Panc1 (cell line): ENCODE measurements at places on chromosomes 13 and 19. TPM values are rescaled to one million over a fixed set of nuclear protein-coding genes. Genes with fewer than 3 reads are reported as not detected.

DNA sequence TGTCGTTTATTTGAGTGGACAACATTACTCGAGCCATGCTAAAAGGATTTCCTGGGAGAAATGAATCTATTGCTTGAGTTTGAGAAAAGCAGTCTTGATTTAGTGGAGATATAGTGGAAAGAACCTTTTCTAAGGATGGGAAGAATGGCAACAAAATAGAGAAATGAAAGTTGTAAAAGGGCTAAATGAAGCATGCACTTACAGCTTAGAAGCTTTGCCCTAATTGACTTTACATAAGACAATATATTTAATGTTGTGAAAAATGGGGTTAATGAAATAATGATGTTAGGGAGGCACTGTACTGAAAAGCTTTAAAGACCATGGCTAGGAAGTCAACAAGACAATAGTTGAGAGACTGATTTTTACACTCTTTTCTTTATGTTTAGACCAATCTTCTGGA is 35.4 kb downstream of the SLC10A2 start:
- DNase-seq = no peak

DNA sequence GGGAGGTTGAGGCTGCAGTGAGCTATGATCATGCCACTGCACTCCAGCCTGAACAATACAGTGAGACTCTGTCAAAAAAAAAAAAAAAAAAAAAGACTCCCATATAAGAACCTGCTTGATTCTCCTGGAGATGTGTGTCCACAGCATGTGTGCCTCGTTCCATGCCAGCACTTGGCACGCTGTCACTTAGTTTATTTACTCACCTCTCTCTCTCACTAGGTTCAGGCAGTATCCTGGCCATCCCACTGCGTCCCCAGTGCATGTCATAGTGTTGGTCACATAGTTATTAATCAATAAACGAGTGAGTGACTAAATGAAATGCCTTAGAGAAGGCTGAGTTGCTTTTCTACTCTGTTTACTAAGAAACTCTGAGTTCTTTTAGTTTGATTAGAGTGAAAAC is 79.1 kb upstream of the GPR12 start:
- DNase-seq = no peak

GRCh38 chr19:46529622-46530451 is 34.2 kb upstream of the PNMA8B start:
- DNase-seq = no peak

The KLF5 gene
- 1.5 TPM for total RNA-seq

The CATSPERD gene
- total RNA-seq = 0.08 TPM

The PRSS57 gene
- total RNA-seq = not detected

The LCP1 gene
- 1.5 TPM for total RNA-seq

GRCh38 chr13:30615866-30616541 is 1.7 kb upstream of the USPL1 start:
- DNase-seq = no peak

- DNase-seq = no peak
Observed at GRCh38 chr19:48874303-48875135, 2.3 kb downstream of the PPP1R15A start.
